ENCODE measurements at places on chromosomes 6 and 20.

DNA sequence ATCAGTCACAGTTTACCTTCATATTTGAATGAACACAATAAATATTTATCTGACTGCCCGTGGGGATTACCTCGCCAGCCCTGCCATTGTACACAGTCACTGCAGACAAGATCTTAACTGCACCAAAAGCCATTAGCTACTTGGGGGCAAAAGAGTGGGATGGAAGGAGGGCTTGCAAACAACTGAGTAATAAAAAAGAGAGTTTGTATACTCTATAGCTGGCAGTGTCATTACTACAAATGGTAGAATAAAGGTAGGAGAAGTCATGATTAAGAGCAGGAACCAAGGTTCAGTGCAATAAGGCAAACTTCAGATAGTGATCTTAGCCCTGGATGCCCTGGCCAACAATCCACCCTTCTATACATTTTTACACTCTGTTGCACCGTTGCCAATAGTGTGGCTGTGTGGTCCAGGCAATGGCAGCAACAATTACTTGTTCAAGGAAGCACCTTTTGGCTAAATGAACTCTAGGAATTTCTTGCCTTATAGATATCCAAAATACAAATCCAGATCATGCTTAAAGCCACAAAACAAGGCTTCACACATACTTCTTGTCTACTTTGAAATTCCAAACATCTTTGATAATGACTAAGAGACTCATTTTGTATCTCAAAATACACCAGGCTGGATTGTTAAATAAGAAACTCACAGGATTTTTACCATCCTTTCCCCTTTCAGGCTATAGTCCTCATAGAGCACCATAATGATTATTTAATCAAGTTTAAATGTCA is 955.4 kb upstream of the ADGRB3 start:
- no peak overlapping the region for H3K4me3 ChIP-seq
- no peak overlapping the region for H3K27ac ChIP-seq
- H3K4me1 ChIP-seq = no peaks in the 10 kb centered on the region
- H3K27me3 ChIP-seq = no peaks in the 10 kb centered on the region
- H3K36me3 ChIP-seq = no peaks in the 10 kb centered on the region
- DNase-seq = no peak

DNA sequence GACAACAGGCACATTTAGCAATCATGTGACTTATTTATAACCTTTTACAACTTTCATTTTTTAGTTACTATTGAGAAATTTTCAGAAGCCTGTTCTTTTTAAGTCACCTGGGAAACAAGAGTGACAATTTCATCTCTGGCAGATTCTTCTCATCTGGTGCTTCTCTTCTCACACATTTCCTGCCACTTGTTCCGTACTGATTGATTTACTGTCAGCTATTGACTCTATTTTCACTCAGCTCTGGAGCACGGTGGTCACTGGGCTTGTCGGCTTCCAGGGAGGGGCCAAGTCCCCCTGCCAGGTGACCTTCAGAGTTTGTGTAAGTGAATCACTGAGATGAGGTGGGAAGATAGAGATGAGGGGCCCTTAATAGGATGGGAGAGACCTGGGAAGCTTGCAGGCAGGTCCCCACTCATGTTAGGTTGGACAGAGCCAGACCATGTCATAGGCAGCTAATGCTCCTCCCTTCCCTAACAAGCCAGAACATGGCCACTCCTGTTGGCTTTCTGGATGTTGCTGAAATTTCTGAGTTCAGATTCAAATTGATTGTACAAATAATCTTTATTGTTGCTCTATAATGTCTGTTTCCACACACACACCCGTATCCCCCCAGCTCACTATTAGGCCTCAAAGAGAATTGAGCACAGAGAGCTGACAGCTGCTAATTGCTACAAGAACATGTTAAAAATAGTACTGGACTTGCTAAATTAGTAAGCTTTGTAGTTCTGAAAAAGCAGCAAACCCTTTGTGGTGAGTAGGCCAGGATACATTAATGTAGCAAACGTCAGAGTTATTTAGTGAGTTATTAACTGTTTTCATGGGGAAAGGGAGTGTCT is 13.3 kb downstream of the DUSP22 start:
- no peak overlapping the region for H3K27ac ChIP-seq
- no peaks in the 10 kb centered on the region for H3K27me3 ChIP-seq
- peaks cover 5% of the 10 kb centered on the region for H3K36me3 ChIP-seq

- no peak for DNase-seq
- no peak overlapping the region for H3K4me3 ChIP-seq
- peaks cover 8% of the 10 kb centered on the region for H3K4me1 ChIP-seq
Measured at GRCh38 chr20:23255716-23256385, 94.7 kb upstream of the NXT1 start.

GRCh38 chr6:43717822-43718221 is 30.2 kb upstream of the MRPS18A start:
- no peak overlapping the region for H3K27ac ChIP-seq
- H3K27me3 ChIP-seq = no peaks in the 10 kb centered on the region

DNA sequence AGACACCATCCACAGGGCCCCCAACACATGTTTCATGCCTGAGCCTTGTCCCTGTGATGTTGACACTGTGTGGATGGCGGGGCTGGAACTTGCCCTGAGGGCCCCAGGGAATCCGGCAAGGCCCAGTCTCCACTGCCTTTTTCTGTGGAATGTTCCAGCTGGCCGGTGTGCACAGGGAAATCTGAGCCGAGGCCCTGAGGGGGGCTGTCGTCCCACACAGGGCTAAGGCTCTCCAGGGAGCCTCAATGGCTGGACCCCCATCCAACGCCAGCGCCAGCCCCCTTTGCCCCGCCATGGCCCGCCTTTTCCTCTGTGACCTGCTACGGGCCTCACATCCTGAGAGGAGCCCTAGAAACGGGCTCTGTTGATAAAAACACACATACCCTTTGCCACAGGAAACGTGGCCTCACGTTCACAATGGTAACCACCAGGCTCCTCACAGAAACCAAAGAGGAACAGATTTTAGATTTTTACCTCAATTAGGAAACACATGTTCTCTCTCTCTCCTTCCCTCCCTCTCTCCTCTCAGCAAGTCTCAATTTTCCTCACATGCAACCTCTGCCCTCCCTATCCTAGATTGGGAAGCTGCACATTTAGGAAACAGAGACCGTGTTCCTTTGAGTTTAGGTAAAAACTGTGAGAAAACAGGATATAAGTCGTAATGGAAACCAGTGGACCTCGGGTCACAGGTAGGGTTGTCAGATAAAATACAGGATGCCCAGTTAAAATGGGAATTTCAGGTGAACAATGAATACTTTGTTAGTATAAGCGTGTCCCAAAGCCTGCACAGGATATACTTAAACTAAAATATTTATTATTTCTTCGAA is 13.7 kb upstream of the ZNF831 start:
- H3K4me1 ChIP-seq = no peaks in the 10 kb centered on the region
- no peak overlapping the region for H3K4me3 ChIP-seq
- no peaks in the 10 kb centered on the region for H3K27me3 ChIP-seq

DNA sequence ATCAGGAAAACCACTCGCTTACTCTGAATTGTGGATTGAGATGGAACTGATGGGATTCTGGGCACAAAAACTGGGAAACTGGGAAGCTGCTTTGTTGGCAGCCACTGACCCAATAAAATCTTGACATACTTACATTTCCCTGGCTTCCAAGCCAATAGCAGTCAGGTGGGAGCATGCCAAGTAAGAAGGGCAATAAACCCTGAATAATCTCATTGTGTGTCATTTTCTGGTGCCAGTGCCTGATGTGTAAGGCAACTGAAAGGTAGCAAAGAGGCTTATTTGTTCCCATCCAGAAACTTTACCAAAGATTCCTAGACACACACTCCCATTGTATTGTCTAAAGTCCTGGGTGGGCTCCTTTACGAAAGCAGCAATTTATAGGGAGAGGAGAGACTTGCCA is 93.2 kb downstream of the TBX18 start:
- no peaks in the 10 kb centered on the region for H3K4me1 ChIP-seq
- no peak for DNase-seq
- H3K27ac ChIP-seq = no peak overlapping the region
- H3K27me3 ChIP-seq = no peaks in the 10 kb centered on the region
- H3K4me3 ChIP-seq = no peak overlapping the region

- H3K4me3 ChIP-seq = no peak overlapping the region
- peaks cover 10% of the 10 kb centered on the region for H3K27me3 ChIP-seq
- no peak for DNase-seq
- H3K27ac ChIP-seq = no peak overlapping the region
Measured at GRCh38 chr6:133806382-133807140, 82.4 kb upstream of the TCF21 start.

DNA sequence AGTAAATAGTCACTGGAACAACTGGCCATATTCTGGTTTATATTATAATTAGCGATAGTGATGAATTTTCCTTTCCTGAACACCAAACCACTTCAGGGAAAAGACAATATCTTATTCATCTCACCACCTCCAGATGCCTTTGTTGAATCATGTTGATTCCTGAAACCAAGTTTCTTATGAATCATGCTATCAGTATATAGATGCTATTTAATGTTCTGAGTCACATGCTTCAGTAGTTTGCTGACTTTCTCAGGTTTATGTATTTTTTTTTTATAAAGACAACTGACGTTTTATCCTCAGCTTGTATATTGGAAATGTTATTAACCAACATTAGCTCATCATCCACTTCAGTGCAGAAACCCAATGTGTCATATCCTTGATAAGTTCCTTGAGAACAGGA is 710.2 kb upstream of the POU3F2 start:
- H3K4me3 ChIP-seq = no peak overlapping the region
- H3K27ac ChIP-seq = no peak overlapping the region
- H3K4me1 ChIP-seq = no peaks in the 10 kb centered on the region
- no peak for DNase-seq
- H3K36me3 ChIP-seq = no peaks in the 10 kb centered on the region

- H3K36me3 ChIP-seq = no peaks in the 10 kb centered on the region
- peaks cover 23% of the 10 kb centered on the region for H3K27me3 ChIP-seq
- no peaks in the 10 kb centered on the region for H3K4me1 ChIP-seq
- no peak overlapping the region for H3K27ac ChIP-seq
- H3K4me3 ChIP-seq = no peak overlapping the region
Measured at GRCh38 chr6:165858586-165858985, 195.5 kb upstream of the PDE10A start.

DNA sequence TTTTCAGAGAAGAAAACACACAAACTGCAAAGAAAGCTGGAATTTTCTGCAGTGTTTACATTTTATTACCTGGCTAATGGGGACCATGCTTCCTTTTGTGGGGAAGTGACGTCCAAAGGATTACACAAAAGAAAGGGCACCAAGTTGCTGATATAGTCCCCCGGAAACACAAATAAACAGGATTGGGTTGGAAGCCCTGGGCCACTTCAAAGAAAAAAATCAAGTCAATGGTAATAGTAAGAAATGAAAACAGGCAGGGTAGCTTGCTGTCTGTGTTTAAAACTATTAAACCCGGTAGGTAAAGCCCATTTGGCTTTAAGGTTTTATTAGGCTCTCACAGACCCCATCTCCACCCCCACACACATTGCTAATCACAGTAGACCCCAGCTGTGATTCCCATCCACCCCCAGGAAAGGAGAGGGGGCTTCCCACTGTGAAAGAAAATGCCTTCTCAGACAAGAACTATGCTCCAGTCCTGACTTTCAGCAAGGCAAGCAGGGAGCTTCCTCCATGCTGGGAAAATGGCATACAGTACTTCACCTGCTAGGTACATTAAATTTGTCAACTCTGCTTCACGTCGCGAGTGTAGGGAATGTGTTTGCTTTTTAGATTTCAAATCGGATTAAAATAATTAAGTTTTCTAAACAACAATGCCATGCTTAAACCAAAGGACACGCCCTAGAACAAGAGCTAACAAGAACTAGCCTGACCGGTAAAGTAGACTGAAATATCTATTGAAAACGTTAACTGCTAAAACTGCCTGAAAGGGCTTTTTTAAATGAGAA is 1.1 kb downstream of the PERP start:
- no peaks in the 10 kb centered on the region for H3K27me3 ChIP-seq
- peaks cover 22% of the 10 kb centered on the region for H3K36me3 ChIP-seq
- DNase-seq = peak; percentile 91
- no peaks in the 10 kb centered on the region for H3K4me1 ChIP-seq

DNA sequence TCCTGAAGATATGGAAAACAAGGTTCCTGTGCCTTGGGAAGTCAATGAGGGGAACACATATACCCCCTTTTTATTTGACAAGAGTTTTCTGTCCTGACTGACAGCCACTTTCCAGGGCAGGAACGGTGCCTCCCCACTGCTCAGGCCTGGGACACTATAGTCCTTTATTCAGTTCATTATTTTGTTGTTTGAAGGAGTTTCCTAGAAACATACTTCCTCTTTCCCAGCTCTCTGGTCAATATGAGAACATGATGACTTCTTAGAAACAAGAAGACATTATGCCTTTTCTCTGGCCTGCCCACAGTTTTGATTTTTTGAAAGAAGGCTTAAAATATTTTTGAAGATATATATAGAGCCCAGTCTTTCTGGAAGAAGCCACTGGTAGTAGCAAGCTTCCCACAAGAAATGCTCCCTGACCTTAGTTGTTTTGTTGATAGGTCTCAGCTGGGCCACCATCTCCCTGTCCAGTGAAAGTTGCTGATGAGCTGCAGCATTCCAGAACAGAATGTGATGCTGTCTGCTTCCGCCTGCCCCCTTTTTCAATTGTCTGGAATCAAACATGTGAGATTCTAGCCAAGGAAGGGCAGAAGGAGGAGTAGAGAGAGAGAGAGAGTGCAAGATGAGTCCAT is 350.0 kb upstream of the PRND start:
- no peaks in the 10 kb centered on the region for H3K27me3 ChIP-seq
- H3K4me3 ChIP-seq = no peak overlapping the region
- H3K27ac ChIP-seq = no peak overlapping the region

GRCh38 chr6:16007146-16007545 is 121.7 kb upstream of the MYLIP start:
- H3K36me3 ChIP-seq = no peaks in the 10 kb centered on the region
- no peak overlapping the region for H3K4me3 ChIP-seq
- no peaks in the 10 kb centered on the region for H3K27me3 ChIP-seq
- no peaks in the 10 kb centered on the region for H3K4me1 ChIP-seq
- no peak overlapping the region for H3K27ac ChIP-seq

DNA sequence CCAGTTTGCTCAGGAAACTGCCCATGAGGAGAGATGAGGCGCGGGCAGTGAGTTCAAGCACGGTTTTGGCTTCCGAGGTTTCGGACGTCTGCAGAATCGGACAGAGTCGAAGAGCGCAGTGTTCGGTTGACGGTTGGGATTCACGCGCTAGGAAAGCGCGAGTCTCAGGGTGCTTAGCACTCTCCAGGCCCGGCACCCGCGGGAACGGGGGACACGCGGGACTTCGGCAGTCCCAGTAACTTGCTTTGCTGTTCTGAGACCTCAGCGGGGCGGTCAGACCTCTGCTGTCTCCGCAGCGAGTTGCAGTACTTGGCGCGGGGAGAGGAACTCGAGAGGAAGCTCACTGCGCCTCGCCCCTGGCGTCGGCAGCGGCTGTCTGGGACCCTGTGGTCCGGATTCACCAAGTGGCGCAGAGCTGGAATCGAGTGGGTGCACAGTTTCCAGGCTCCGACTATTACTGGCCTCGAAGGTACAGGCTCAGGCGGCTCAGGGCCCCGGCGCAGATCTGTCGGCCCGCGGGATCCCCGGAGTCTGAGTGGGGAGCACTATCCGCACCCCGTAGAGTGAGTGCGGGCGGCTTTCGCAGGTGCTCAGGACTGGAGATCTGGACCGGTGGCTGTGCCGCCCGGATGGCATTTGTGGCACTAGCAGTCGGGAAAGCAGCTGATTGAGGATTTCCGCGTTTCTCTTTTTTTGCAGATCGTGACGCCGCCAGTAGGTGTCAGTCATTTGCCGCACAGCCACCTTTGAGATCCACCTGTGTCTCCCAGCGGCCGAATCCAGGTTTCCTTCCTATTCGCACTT is at the start of gene POM121L2:
POM121L2 (minus strand) TSS at position 128 of the 804 bp plus-strand sequence; CDS start at position 25, 103 bp downstream.
- peaks cover 63% of the 10 kb centered on the region for H3K27me3 ChIP-seq
- DNase-seq = peak; percentile 94
- no peaks in the 10 kb centered on the region for H3K36me3 ChIP-seq
- H3K4me3 ChIP-seq = peak within 1 kb of the TSS; percentile 88

- H3K4me1 ChIP-seq = peaks cover 3% of the 10 kb centered on the region
- H3K27me3 ChIP-seq = no peaks in the 10 kb centered on the region
- no peak overlapping the region for H3K4me3 ChIP-seq
- no peaks in the 10 kb centered on the region for H3K36me3 ChIP-seq
- DNase-seq = no peak
Measured at GRCh38 chr6:147922799-147923198, 414.3 kb downstream of the SAMD5 start.
